ENCODE measurements at places on chromosomes 16 and 17.

GRCh38 chr16:57343221-57343620 is 15.4 kb upstream of the CCL22 start:
- DNase-seq = no peak

DNA sequence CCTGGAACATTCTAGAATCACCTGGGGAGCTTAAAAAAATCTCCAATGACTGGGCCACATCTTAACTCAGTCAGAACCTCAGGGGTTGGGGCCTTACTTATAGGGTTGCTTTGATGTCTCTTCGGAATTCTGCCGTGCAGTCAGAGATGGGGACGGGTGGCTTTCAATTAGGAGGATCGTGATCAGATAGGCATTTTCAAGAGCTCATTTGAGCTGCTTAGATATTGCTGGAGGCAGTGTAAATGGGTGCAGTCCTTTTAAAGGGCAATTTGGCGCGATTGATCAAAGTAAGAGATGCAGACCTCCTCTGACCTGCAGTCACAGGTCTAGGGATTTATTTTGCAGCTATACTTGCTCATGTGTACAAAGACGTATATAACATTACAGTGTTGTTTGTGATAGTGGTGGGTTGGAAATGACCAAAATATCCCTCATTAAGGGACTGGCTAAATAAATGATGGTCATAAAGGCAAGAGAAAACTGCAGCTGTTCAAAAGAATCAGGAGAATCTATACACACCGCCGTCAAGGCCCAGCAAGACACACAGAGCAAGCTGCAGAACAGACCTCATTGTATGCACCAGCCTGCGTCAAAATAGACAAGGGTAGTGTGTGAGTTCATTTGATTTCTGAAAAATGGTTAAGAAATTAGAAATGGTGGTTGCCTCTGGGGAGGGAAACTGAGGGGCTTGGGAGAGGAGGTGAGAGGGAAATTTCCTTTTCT is 6.3 kb upstream of the KCNG4 start:
- no peak for DNase-seq

- DNase-seq = peak; percentile 58
These were observed 22.9 kb upstream of the APPBP2 start for GRCh38 chr17:60548990-60549389.

GRCh38 chr16:88116121-88116520 is 164.9 kb downstream of the BANP start:
- DNase-seq = no peak

DNA sequence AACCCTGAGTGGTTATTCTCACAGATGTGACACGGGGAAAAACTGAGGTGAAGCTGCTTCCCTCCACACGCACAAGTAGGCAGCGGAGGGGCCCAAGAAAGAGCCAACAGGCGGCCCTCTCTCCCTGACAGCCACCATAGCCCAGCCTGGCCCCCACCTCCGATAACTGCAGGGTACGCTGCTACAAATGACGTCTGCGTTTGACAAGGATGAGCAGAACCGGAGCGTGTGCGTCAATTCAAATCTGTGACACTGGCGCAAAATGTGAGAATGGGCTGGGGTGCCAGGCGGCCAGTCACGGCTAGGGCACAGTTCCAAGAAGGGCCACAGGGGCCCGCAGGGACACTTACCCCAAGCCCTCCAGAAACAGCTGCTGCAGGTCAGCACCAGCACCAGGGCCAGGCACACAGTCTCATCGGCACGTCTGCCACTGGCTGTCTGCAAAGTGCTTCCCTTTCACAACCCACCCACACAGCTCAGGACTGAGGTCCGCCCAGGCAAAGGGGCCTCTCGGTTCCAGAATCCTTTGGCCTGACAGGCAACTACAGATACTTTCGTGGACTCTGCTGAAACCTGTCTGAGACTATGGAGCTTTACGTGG is 14.4 kb downstream of the AXIN1 start:
- no peak for DNase-seq

GRCh38 chr17:42394838-42395237 is 6.6 kb upstream of the STAT3 start:
- no peak for DNase-seq

GRCh38 chr17:63258785-63259184 is 187.3 kb downstream of the CYB561 start:
- DNase-seq = no peak

DNA sequence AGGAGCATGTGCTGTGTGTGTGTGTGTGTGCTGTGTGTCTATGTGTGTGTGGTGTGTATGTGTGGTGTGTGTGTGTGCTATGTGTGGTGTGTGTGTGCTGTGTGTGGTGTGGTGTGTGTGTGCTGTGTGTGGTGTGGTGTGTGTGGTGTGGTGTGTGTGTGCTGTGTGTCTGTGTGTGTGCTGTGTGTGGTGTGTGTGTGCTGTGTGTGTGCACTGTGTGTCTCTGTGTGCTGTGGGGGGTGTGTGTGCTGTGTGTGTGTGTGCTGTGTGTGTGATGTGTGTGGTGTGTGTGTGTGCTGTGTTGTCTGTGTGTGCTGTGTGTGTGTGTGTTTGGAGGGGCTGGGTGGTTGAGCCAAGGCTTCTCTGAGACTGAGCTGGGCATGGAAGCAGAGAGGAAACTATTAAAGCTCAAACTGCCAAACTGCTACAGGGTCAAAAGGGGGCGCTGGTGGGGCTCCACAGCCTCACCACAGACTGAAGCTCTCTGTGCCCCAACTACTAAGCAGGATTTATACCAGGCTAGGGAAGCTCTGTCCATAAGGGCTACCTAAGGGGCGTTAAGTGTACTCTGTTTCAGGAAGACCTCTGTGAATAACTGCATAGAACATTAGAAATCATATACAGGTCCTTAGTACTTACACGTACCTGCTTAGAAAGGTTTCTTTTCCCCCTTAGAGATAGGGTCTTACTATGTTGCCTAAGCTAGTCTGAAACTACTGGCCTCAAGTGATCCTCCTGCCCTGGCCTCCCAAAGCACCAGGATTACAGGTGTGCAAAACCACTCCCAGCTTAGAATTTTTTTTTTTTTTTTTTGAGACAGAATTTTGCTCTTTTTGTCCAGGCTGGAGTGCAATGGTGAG is 27.8 kb upstream of the GHDC start:
- peak; percentile 45 for DNase-seq

GRCh38 chr16:78562111-78562510 is 462.7 kb downstream of the WWOX start:
- DNase-seq = no peak

GRCh38 chr17:3900646-3901045 is 7.8 kb upstream of the CAMKK1 start:
- DNase-seq = no peak

- DNase-seq = peak; percentile 49
These were observed 30.3 kb downstream of the CHD9NB start for GRCh38 chr16:53022374-53022773.

GRCh38 chr16:35187665-35188225 is 1728.3 kb downstream of the TP53TG3F start:
- no peak for DNase-seq

All from AG10803 (cell line).